ENCODE measurements at places on chromosomes 2 and 18.
A peak's percentile ranks its signal among the peaks of the same experiment; 100 is the strongest.

GRCh38 chr2:165420231-165420630 lies 49.3 kb upstream of the CSRNP3 start:
- DNase-seq, result no peak

- DNase-seq, result no peak
Observed at GRCh38 chr2:239891698-239892097, 133.4 kb downstream of the NDUFA10 start.

DNA sequence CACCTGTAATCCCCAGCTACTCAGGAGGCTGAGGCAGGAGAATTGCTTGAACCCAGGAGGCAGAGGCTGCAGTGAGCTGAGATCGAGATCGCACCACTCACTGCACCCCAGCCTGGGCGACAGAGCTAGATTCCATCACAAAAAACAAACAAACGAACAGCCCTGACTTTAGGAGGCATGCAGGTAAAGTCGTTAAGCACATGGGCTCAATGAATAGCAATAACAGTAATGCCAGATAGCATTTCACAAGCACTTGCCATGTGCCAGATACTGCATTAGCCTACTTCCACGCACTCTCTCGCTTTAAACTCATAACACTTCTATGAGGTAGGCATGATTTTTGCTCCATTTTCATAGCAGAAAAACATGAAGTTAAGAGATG lies 135.6 kb upstream of the KLHL14 start:
- DNase-seq, result no peak

- no peak for DNase-seq
Observed at GRCh38 chr2:207041279-207041678, 102.0 kb downstream of the CPO start.

DNA sequence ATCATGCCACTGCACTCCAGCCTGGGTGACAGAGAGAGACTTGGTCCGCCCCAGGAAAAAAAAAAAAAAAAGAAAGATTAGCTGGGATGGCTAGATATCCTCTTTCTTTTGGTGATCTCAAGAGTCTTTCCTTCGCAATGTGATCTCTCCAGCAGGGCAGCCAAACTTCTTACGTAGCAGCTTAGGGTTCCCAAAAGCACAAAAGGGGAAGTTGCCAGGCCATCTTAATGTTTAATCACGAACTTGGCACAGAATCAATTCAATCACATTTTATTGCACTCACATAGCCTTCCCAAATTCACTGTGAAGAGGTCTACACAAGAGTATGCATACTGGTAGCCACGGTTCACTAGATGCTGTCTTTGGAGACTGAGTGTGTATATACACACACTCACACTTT lies 53.1 kb downstream of the VIL1 start:
- DNase-seq, result no peak

DNA sequence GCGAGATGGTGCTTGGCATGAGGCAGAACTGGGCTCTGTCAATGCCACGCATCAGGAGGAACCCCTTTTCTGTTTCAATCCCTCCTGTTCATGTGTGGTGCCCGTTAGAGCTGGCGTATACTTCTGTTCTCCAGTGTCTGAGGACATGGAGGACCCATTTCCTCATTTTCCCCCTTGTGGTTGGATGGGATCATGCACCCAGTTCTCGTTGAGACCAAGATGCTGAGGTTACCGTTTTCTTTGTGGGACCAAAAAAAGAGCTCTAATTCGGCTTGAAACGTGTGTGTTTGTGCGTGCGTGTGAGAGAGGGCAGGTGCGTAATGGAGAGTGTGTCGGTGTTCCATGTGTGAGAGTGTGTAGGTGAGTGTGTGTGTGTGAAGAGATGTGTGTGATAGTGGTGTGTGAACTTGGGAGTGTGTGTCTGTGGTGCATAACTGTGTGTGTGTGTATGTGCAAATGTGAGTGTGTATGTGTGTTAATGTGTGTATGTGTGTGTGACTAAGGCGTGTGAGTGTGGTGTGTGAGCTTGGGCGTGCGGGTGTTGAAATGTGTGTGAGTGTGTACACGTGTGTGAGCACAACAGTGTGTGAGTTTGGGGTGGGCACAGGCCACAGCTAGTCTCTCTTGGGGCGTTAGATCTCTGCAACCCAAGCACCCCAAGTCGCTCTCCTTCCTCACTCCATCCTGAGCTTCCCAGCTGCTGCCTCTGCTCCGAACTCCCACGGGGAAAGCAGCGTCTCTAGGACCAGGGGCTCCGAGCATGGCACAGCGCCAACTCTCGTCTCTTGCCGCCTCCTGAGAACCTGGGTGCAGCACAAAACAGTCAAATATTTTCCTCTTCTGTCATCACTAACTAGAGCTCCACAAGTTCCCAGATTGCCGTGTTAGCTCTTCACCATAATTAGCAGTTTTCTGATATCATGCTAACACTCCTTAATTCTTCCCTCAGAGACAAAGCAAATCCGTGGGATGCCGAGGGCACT lies 75.8 kb downstream of the LONRF2 start:
- DNase-seq, result peak; percentile 67
